ENCODE measurements at places on chromosomes 4 and X. TPM values are rescaled to one million over a fixed set of nuclear protein-coding genes. Genes with fewer than 3 reads are reported as not detected.

GRCh38 chrX:151985531-151985930 lies 11.1 kb upstream of the GABRE start:
- no peak for DNase-seq

- DNase-seq, result peak; percentile 18
Measured at GRCh38 chrX:108022491-108023089, 22.3 kb upstream of the VSIG1 start.

GRCh38 chr4:7979652-7979968 lies 39.9 kb upstream of the AFAP1 start:
- DNase-seq, result no peak

P2RY4 gene
- 0.69 TPM for total RNA-seq

MFAP3L gene
- 1.7 TPM for total RNA-seq

MAGEC2 gene
- total RNA-seq, result not detected

Measured in activated T-cell treated with anti-CD3 and anti-CD28 coated beads, Interleukin-2, amount 50 U/mL, for 72 hours (primary cell).